Stimulated activated effector memory CD8-positive, alpha-beta T cell treated with anti-CD3 and anti-CD28 coated beads, Interleukin-12 subunit alpha, Interleukin-12 subunit beta, amount 100 ng/mL, for 72 hours (primary cell): ENCODE measurements at places on chromosomes 6 and 20.
A peak's percentile ranks its signal among the peaks of the same experiment; 100 is the strongest.

DNA sequence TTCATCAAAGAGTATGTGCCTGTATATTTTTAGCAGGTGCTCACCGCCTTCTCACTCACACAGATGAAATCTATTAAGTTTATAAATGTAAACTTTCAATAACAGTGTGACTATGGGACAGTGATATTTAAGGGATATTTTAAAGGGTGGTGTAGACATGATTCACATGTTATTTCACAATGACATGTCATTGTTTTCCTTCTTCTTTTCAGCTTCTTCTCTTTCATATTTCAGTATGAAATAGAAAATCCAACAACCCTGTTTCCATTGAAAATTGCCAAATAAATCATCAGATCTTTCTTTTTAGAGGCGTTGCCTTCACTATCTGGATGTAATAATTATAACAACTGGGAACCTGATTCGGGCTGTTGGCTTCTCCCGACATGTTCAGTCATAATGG, 54.8 kb downstream of the PFDN4 start:
- DNase-seq: no peak

- DNase-seq: no peak
These were observed 3.9 kb upstream of the FAM83C start for GRCh38 chr20:35296101-35296554.

- no peak for DNase-seq
These were observed 255.9 kb upstream of the RIN2 start for GRCh38 chr20:19502169-19502568.

GRCh38 chr6:170224694-170225660, 65.9 kb downstream of the DLL1 start:
- DNase-seq: no peak

DNA sequence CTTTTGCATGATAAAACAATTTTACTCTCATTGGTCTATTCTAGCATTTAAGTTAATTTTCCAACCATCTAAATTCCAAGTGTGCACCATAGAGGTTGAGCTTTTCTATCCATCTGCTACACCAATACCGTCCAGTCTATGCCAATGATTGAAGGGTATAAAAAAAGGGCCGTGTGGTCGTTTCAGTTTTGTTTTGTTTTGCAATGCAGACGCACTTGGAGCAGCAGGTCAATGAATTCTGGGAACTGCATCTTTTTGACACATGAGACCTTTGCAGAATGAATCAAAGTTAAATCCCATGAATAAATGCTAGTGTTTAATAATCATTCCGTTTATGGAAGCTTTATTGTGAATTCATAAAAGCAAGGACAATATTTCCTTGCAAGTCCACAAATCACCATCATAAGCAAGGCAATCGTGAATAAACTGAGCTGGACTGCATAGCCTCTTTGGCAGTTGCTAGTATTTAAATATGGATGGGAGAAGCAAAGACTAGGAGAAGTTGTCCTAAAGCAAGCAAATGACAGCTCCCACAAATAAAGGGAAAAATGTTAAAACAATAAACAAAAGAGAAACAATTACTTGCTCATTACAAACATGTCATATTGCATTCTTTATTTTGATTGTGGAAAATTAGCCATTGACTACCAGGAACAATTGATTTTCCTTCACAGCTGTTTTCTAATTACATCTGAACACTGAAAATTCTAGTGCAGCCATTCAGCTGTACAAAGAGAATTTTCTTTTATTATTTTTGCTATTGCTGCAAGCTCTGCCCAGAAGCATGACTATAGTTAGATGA, 649.7 kb upstream of the GJE1 start:
- DNase-seq: no peak

DNA sequence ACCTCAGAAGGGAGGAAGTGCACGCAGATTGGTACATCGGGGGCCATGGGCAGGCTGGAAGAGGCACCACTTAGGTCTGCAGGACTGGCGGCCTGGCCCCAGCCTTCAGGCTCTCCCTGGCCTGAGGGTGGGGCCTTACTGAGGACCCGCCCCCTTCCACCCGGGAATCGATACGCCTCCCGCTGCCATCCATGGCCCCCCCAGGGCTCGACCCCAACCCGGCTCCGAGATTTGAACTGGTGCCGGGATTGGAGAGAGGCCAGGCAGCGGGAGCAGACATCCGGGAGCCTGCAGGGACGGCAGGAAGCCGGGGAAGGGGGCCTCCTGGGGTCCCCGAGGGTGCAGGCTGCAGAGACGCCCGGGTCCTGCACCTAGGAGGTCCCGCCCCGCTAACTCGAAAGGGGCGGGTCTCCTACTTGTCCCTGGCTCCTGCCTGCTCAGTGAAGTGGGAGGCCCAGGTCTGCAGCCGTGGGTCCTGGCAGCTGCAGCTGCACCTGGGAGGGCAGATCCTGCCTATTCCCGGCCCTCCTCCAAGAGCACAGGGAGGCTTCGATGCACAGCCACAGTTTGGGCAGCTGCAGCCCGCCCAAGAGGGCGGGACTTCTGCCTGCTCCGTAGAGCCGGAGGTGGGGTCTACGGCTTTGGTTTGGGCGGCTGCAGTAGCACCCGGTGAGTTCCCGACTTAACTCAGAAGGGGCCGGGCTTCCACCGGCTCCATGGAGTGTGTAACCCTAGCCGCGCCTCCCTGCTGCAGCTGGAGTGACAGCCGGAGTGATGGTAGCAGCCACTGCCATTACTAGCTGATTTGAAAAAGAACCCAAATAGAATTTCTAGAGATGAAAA, 35.2 kb upstream of the TBC1D22B start:
- DNase-seq: peak; percentile 86

DNA sequence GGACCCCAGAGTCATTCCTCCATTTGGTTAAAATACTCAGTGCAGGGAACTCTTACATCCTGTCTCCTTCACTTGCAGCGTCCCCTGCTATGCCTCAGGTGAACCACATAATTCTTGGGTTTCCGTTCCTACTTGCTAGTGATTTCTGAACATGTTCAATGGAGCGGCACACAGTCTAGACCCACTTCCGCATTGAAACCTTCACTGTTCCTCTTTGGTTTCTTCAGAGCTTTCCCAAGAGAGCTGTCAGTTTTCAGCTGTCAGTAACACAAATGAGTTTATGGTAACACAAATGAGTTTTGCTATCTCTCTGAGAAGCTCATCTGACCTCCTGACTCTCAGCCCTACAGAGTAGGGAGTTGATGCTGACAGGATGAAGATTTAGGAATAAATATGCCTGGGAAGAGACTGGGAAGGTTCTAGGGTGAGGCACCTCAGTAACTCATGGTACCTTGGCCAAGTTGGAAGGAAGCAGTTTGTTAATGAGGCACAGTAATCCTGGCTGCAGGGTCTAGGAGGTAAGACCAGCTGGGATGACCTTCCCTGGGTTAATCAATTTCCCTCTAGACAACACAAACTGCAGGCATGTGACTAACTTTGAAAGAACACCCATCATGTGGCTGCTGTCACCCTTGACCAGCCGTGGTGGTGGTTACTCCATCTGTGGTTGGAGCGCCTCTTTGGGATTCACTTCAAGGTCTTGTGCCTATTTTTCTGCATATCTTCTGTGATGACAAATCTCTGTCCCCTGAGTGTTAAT, 5.4 kb downstream of the SYS1 start:
- DNase-seq: peak; percentile 65

- no peak for DNase-seq
These were observed 280.6 kb downstream of the SLC35F1 start for GRCh38 chr6:118187568-118188164.

- no peak for DNase-seq
These were observed 175.1 kb upstream of the JAG1 start for GRCh38 chr20:10848810-10849370.

DNA sequence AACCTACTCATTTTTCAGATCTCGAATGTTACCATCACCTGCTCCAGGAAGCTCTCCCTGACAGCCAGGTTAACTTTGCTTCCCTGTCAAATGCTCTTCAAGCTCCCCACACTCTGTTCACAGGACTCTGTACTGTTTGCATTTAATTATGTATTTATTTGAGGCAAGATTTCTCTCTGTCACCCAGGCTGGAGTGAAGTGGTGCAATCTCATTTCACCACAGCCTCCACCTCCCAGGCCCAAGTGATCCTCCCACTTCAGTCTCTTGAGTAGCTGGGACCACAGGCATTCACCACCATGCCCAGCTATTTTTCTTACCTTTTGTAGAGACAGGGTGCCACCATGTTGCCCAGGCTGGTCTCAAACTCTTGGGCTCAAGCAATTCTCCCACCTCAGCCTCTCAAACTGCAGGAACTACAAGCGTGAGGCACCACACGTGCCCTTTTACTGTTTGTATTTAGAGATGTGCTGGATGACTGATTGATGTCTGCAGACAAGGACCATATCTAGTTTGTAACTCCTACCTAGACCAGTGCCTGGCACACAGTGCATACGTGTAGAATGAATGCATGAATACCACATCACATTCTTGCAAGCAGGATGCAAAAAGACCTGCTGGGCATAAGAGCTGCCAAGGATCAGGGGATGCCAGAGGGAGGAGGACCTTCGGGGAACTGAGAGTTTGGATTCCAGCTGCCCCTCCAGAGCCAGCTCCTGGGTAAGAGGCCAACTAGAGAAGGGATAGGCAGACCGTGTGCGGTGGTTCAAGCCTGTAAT, 15.6 kb upstream of the CBFA2T2 start:
- DNase-seq: no peak

- DNase-seq: no peak
These were observed 78.8 kb upstream of the RALY start for GRCh38 chr20:33914919-33915318.

GRCh38 chr6:125197795-125198269, 44.3 kb downstream of the TPD52L1 start:
- no peak for DNase-seq

- peak; percentile 43 for DNase-seq
These were observed 179.4 kb upstream of the TAB2 start for GRCh38 chr6:149138089-149138488.

DNA sequence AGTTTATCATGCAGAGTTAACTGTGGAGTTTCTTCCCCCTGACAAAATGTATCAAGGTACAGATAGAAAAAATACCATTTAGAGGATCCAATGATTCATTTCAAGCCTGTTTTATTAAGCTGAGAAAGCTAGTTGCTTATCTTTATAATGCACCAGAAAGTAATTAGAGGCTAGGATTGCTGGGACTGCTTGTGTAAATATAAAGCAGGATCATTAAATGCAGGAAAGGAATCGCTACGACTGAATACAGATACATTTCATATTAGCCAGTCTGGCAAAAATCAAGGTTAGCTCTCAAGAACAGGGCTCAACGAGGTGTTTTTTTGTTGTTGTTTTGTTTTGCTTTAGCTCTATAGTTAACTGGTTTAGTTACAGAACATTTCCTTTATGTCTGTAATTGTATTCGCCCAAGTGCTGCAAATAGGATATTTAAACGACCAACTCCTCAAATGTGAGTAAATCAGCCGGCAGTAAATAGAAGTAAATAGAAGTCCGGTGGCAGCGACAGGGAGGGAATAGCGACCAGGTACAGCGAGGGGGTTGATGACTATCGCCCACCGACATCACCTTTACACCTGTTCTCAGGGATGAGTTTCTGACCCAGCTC, 748 bp downstream of the UBE2J1 start:
- DNase-seq: no peak

GRCh38 chr6:130632897-130633296, 194.3 kb upstream of the SMLR1 start:
- no peak for DNase-seq

GRCh38 chr6:111922454-111923297, 49.4 kb upstream of the FYN start:
- no peak for DNase-seq

DNA sequence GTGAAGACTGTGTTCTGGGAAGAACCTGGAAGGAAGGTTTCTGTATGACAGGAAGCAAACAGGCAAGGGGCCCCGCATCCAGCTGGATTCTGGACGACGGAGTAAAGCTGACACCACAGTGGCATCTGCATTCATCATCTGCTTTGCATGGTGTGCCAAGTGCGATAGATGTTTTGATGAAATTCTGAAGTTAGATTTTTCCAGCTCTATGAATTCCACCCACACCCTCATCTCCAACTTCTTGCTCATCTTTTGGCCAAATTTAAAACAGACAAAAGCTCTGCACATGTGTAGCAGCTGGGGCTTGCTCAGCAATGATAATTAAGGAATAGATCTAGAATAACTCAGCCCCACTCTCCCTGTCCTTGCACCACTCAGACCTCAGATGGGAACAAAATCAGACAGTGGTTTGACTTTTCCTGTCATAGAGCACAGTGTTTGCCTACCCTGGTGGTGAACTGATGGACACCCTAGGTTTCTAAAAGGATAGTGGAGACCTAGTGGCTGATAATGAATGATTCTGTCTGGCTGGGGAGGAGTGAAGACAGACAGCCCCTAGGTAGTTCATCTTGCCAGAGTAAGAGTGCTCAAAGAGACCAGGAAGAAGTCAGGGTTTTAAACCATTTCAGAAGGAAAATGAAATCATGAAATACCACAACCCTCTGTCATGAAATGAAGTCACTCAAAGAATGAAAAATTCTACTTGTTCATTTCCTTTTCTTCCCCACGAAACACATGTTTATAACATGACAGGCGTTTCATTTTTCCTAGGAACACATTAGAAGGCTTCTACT, 85.8 kb downstream of the BCAS1 start:
- DNase-seq: no peak

GRCh38 chr6:54598787-54599313, 247.7 kb upstream of the FAM83B start:
- DNase-seq: no peak

- DNase-seq: no peak
These were observed 17.5 kb downstream of the CTCFL start for GRCh38 chr20:57507477-57507876.

- DNase-seq: no peak
These were observed 255.6 kb upstream of the ZFP64 start for GRCh38 chr20:52447225-52447551.

DNA sequence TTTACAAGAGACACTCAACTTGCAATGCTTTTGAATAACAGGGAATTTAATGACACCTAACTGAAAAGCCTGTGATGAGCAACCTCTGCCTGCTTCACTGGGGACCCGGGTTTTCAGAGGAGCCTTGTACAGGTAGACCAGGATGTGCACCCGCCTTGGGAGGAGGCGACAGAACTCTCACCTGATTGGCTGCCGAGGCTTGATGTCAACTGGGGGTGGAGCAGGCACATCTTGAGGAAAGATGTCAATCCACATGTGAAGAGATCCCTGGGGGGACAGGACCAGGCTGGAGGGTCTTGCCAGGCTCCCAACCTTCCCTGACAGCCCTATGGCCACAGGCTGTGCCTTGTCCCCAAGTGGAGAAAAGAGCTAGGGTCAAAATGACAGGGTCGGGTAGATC, 19.8 kb downstream of the ERGIC3 start:
- DNase-seq: no peak

GRCh38 chr6:16841241-16841640, 80.0 kb upstream of the ATXN1 start:
- no peak for DNase-seq

GRCh38 chr6:43146709-43147688, 24.1 kb upstream of the SRF start:
- DNase-seq: no peak
